Neural progenitor cell (in vitro differentiated cells): ENCODE measurements at places on chromosomes 2 and 18. TPM values are rescaled to one million over a fixed set of nuclear protein-coding genes. Genes with fewer than 3 reads are reported as not detected.

The CLEC4F gene
- not detected in 2 replicates for total RNA-seq

The UGT1A6 gene
- not detected in 2 replicates for total RNA-seq

The DLX2 gene
- total RNA-seq = 0.19 TPM in 1 of 2 replicates, not detected in the other

The ZNF385B gene
- 22.9 and 35.8 TPM in 2 replicates for total RNA-seq
